Cortex of kidney (tissue), 1 donor: ENCODE measurements at places on chromosomes 3 and 15.

DNA sequence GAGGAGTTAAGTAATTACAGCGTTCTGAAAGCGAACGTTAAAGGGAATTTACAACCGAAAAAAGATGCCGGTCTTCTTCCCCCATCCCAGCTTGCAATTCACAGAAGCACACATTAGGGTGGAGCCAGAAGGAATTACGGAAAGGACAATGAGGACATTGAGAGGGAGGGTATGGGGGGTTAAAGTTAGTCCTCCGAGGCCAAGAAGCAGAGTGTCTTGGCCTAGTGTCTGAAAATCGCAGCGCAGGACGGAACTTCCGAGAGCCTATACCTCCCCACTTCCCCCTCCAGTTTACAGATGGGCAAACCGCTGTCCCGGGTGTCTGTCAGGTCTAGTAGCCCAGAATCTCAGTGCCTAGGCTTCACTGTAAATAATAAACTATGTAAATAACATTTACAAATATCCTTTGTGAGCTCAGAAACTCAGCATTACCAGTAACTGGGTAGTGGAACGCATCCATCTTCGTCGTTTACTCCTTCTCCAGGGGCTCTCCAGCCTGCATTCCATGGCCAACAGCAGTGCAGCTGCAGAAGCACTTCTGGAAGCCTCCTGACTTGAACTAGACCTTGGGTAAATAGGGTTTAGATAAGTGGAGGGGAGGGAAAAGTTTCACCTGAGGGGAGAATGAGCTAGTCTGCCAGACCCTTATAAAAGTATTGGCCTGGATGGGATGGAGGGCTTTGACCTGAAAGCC lies 922 bp downstream of the ADPRH start:
- DNase-seq, result no peak

- no peak for DNase-seq
Observed at GRCh38 chr15:47929138-47929803, 191.5 kb upstream of the SLC24A5 start.

GRCh38 chr3:86963611-86964010 lies 27.3 kb downstream of the VGLL3 start:
- no peak for DNase-seq

- DNase-seq, result no peak
Observed at GRCh38 chr3:59606638-59607266, 556.9 kb upstream of the CFAP20DC start.

GRCh38 chr3:13296662-13297061 lies 123.5 kb downstream of the NUP210 start:
- DNase-seq, result no peak

GRCh38 chr15:77180757-77181156 lies 109.8 kb upstream of the TSPAN3 start:
- no peak for DNase-seq

DNA sequence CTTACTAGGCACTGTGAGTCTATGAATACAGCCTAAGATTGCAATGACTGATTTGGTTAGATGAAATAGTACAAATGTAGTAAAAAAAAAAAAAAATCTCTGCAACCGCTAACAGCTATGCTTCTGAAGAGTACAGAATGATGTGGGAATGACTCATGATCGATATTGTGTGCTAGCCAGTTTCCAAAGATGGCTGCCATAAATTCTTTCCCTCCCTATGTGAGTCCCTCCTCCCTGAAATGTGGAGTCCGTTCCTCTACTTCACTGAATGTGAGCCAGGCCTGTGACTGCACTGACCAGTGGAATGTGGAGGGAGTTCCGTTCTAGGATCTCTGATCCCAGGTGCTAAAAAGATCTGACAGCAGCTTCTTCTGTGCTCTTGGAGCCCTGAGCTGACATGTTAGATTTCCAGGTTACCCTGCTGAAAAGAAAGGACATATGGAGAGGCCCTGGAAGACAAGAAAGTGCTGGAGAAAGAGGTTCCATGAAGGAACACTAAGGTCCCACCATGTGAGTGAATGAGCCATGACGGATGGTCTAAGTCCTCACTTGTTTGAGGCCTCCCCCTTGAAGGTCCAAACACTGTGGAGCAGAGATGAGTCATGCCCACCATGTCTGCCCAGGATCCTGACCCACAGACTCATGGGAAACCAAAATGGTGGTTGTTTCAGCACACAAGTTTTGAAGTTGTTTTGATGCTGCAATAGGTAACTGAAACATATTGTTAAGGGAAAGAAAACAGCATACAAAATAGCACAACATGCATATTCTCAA lies 46.3 kb downstream of the DGKG start:
- DNase-seq, result no peak
